ENCODE measurements at places on chromosomes 16 and 17. TPM values are rescaled to one million over a fixed set of nuclear protein-coding genes. Genes with fewer than 3 reads are reported as not detected.

C17orf50 gene
- total RNA-seq, result not detected

FBXW10B gene
- total RNA-seq, result 0.30 TPM

DNA sequence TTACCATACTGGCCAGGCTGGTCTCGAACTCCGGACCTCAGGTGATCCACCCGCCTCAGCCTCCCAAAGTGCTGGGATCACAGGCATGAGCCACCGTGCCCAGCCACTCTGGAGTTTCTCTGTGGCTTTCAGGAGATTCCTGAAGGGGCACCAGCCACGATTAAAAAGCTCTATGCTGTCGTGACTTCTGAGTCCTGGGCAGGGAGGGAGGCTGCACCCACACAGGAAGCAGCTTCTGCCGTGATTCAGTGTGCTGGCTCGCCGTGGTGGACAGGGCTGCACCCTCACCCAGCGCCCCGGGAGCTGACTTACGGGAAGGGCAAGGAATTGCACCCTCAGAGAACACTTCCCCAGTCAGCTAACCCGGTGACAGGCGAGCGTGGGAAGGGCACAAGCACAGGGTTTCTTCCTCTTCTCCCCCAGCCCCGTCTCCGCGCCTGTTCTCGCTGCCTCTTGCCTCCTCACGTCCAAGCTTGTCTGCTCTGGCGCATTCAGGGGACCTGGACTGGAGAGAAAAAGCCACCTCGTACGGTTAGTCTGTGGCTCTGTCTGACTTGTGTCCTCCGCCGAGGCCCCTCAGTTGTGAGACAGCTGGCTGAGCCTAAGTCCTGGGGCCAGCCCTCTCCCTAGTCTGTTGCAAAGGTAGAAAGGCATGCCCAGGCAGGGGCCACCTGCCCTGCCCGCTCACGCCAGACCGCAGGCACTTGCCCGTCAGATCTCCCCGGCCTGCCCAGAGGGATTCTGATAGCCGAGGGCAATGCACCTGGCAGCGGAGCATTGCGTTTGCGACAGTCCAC, 145.0 kb downstream of the SEC14L1 start:
- DNase-seq, result no peak

CTRB2 gene
- total RNA-seq, result not detected

GRCh38 chr17:12222392-12222791, 201.7 kb downstream of the MAP2K4 start:
- DNase-seq, result no peak

DNA sequence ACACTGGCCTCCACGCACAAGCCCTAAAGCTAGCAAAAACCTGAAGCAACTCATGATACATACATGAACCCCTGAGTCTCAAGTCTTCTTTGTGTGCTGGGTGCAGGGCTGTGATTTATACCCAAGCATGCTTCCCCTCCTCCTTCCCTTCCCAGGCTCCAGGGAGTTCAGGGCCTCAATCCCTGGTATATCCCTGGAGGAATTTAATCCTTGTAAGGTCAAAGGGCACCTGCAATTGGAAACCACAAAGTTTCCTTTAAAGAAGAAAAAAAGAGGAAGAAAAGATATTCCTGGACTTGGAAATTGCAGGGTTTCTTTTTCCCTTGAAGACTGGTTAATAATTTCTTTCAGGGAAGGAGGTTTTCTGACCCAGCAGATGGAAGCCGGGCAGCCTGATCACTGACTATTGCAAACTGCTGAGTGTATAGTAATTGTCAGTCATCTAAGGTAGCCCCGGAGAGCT, 182.3 kb downstream of the AATF start:
- no peak for DNase-seq

DNA sequence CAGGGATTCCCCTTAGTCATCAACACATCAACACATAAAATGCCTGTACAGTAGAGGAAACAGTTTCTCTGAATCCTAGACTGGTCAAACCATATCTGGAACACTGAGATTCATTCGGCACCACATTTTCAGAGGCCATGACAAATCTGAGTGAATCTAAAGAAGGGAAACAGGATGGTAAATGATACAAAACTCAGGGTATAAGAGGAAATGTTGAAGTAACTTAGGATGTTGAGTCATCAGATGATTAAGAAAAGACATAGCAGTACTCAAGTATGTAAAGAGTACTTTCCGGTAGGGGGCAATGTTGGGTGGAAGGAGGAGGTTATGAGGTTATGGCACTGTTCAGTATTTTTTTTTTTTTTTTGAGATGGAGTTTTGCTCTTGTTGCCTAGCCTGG, 358.5 kb upstream of the PMFBP1 start:
- no peak for DNase-seq

DNA sequence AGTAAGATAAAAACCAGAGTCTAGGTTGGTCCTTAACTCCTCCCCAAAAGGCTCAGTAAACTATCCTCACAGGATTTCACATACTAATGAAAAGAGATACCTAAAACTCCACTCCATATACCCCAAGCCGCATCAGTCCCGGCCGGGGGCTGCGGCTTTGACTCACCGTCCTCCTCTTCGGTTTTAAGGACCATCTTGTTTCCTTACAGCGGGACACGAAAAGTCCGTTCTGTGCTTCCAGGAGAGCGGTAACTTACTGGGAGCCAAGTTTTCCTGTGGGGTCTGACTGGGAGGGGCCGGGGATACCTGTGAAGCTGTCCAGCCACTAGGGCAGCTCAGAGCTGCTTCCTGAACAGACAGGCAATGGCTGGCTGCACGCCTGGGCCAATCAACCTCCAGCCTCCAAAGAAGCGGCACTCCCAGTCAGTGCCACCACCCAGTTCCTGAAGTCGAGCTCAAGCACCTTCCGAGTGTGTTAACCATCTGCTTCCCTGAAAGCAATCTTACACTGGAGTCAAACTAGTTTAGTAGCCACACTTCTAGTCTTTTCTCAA, 45.5 kb downstream of the CYTH1 start:
- DNase-seq, result peak; percentile 78

GRCh38 chr17:37750768-37751475, 6.1 kb upstream of the HNF1B start:
- no peak for DNase-seq

ABI3 gene
- 116 TPM for total RNA-seq

TAC4 gene
- not detected for total RNA-seq

All from activated CD8-positive, alpha-beta memory T cell treated with anti-CD3 and anti-CD28 coated beads, Interleukin-2, amount 10 ng/mL, durations not matched to agents 7 days and 5 days (primary cell).